ENCODE measurements at places on chromosomes 7 and 10.

- DNase-seq: no peak
Observed at GRCh38 chr7:149060156-149060555, 30.4 kb downstream of the ZNF786 start.

DNA sequence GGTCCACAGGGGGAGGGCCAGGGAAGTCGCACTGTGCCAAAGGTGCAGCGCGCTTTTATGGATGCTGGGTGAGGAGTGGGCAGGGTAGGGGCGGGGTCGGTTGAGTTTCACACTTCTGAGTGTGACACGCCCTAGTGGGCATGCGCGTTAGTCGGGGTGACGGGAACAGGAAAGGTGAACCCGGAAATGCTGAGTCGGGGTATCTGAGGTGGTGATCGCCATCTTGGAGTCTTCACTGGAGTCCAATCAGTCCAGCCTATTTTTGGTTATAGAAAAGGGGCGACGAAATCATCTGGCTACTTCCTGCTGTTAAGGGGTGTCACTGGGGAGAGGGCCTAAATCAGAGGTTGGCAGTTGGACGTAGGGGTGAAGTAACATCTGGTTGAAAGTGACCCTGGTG lies 40.8 kb downstream of the ZNF138 start:
- no peak for DNase-seq

GRCh38 chr10:95264227-95265051 lies 26.4 kb downstream of the PDLIM1 start:
- DNase-seq: no peak

- DNase-seq: no peak
Observed at GRCh38 chr10:78491812-78492211, 458.1 kb downstream of the RPS24 start.

DNA sequence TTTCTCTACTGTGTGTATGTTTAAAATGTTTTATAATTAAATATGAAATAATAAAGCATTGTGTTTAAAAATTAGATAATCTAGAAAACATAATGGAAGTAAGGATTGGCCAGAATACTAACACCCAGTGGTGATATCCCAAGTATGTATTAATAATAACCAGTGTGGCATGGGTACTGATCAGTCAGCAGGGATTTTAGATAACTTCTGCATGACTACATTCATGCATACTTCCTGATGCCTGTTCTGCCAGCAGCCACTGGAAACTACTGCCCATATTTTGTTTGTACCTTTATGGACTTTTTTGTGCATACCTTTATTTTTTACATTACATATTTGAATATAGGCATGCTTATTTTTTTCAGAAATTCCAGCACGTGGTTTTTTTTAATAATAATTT lies 156.6 kb upstream of the TMEM196 start:
- no peak for DNase-seq

GRCh38 chr7:147008530-147008929 lies 891.9 kb downstream of the CNTNAP2 start:
- DNase-seq: no peak

- DNase-seq: no peak
Observed at GRCh38 chr10:47152861-47153349, 147.1 kb upstream of the GDF10 start.

- DNase-seq: no peak
Observed at GRCh38 chr10:5813091-5813340, 218 bp downstream of the GDI2 start.

DNA sequence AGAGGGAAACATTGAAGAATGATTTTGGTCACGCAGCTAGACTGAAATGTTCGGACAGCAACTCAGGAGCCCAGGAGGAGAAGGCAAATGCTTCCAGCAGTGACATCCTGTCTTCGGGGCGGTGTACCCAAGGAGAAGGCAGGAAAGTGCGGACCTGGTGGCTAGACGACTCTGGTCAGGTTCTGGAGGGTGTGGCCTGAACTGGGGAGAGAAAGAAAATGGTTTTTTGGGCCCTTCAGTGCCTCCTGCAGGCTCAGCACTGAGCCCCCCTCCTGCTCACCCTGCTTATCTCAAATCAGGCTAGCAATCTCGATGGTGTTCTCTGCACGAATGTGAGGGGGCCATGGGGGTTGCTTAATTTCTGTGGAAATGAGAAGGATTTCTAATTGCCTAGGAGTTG lies 26.7 kb upstream of the TARP start:
- DNase-seq: no peak

GRCh38 chr10:106941297-106942034 lies 223.0 kb downstream of the SORCS1 start:
- DNase-seq: no peak

- DNase-seq: no peak
Observed at GRCh38 chr10:43218951-43219837, 47.7 kb downstream of the RASGEF1A start.

DNA sequence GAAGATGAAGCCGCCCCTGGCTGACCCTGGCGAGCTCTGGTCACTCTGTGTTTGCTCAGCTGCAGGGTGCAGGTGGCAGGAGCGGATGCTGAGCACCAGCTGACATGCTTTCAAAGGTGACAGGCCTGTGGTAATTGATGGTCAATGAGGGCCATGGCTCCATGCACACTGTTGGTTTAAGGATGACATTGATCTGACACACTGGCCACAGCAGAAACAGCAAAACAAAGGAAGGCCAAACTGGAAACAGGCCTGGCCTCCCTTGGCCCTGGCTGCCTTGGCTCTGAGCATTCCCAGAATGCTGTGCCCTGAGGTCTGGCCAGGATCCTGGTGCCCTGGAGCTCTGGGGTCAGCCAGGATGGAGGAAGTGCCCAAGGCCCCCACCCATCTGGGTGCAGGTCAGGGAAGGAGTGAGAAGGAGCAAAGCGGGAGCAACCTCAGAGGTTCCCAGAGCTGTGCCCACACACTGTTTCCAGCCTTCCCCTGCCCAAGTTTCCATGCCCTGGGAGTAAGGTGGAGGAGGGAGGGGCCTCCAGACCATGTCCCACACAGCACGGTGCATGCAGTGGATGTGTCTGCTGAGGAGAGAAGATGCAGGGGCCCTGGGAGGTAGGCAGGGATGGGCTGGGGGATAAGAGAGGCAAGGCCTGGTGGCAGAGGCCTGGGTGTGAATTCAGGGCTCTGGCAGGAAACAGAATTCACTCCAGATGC lies 302.2 kb downstream of the RPS24 start:
- DNase-seq: no peak

- no peak for DNase-seq
Observed at GRCh38 chr10:132455441-132455971, 58.5 kb downstream of the PWWP2B start.

DNA sequence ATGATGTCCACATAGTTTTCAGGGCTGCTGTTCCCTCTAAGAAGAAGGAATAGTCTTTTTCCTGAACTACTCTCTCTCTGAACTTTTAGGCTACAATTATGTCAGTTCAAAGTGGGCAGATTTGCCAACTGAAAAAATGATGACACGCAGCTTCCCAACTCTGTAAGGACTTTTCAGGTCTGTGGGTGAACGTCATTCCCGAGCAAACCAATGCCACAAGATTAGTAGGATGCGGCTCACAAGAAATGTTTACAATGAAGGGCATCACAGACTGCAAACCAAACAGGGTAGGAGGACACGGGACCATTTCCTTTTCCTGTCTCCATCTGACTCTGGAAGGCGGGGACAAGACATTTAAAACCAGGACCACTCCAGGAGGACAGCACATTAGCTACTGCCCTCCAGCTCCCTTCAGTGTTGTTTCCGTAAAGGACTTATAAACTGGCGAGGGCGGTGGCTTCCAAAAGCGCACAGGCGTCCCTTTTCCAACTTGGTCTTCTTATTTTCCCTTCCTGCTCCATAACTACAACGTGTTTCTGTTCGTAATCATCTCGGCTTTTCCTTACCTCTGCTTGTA lies 539 bp upstream of the MKLN1 start:
- no peak for DNase-seq

- DNase-seq: no peak
Observed at GRCh38 chr7:26091933-26092332, 60.1 kb upstream of the NFE2L3 start.

DNA sequence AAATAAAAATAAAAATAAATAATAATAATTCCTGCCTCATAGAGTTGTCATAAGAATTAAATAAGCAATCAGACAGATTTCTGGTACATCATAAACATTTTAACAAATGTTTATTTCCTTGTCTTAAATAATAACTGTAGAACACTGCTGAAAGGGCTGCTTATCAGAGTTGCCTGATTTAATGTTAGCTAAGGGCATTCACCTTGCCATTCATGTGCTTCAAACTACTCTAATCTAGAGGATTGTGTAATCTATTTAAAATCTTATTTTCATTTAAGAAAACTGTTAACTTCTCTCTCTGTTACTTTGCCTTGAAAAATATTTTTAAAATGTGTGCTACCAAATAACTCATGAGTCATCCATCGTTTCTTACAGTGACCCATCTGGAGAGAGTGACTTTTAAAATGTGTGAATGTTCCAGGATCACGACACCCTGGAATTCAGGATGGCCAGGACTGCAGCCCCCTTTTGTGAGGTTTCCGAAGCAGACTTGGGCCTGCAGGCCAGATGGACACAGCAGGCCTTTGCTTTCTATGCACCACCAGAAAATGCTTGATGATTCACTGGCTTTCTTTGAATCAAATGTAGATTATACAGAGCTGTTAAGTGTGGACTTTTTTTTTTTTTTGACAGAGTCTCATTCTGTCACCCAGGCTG lies 109.1 kb upstream of the TNS3 start:
- no peak for DNase-seq

- DNase-seq: no peak
Observed at GRCh38 chr7:87345962-87346371, 503 bp downstream of the CROT start.

- no peak for DNase-seq
Observed at GRCh38 chr10:24452030-24452429, 243.1 kb downstream of the KIAA1217 start.

GRCh38 chr10:4902571-4903011 lies 60.6 kb upstream of the AKR1C1 start:
- no peak for DNase-seq

DNA sequence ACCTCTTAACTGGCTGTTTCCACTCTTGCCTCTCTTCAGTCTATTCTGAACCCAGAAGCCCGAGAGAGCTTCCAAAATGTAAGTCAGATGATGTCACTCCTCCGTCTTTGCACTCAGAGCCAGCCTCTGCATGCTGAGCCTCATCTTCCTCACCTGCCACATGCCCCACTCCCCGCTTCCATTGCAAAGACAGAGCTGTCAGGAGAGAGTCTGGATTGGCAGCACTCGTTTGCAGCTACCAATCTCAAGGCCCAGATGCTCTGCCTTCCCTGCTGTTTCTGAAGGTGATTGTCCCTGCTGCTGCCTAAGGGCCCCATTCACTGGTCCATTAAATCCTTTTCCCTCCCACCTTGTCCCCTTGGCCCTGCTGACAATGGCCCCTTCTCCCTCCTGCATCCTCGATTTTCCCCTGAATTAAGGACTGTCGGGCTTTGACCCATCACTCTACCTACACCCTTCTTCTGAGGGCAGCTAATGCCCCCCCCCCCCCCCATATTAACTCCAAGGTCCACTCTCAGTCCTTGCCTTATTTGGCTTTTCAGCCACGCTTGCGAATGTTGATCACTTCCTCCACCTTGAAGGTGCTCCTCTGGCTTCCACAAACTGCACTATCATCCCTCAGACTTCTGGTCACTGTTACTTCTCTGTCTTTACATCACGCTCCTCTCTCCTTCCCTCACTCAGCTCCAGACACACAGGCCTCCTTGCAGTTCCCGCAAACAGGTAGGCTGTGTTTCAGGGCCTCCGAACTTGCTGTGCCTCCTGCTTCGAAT lies 98.5 kb downstream of the CHN2 start:
- no peak for DNase-seq

GRCh38 chr7:127981965-127982364 lies 49.3 kb downstream of the LRRC4 start:
- DNase-seq: no peak

DNA sequence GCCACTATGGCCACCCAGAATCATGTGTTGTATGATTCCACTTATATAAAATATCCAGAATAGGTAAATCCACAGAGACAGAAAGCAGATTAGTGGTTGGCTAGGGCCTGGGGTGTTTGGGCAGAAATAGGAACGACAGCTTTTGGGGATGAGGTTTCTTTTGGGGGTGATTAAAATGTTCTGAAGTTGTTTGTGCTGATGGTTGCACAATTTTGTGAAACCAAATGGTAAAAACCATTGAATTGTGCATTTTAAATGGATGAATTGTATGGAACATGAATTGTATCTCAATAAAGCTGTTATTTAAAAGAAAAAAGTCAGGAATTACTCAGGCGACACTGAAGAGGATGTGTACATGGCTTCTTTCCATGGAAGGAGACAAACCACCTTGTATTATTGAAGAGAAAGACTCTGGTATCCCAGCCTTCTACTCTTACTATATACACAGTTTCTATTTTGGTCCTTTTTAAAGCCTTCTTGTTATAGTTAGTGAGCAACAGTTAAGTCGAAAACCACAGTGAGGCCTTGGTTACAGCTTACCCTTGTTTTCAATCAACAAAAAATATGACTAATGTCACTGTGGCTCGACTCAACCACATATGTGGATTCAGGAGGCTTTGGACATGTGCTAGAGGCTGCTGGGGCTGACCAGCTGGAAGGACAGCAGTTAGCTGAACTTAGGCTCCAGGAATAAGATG lies 57.1 kb upstream of the KMT2E start:
- no peak for DNase-seq

DNA sequence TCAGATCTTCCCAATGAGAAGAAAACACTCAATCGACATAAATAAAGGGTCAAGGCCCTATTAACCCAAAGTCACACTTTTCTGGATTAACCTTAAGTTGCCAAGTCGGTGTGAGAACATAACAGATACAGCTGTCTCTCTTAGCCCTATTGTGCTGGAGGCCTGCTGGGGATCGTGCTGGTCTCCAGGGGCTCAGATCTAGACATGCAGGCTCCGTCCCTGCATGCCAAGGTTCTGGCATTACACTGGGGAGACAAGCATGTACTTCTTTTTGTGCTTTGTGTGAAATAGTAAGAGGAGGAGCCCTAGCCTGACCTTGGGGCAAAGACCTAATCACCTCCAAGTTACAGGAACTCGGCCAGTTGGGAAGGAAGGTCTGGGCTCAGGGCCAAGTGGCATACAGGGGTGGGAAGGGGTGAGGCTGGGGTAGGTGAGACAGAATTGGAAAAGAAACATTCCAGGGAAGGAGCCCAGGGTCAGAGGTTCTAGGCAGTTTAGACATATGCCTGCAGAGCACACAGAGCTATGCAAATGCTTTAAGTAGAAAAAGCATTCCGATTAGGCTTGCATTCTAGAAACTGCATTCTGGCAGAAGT lies 216.4 kb downstream of the HECW1 start:
- DNase-seq: no peak

GRCh38 chr10:58209669-58210068 lies 58.0 kb downstream of the IPMK start:
- DNase-seq: no peak
